ENCODE measurements at places on chromosomes 12 and 14.

GRCh38 chr14:35480119-35480769 is 53.7 kb upstream of the INSM2 start:
- no peak for DNase-seq

GRCh38 chr14:36021591-36022320 is 154.8 kb downstream of the PTCSC3 start:
- no peak for DNase-seq

DNA sequence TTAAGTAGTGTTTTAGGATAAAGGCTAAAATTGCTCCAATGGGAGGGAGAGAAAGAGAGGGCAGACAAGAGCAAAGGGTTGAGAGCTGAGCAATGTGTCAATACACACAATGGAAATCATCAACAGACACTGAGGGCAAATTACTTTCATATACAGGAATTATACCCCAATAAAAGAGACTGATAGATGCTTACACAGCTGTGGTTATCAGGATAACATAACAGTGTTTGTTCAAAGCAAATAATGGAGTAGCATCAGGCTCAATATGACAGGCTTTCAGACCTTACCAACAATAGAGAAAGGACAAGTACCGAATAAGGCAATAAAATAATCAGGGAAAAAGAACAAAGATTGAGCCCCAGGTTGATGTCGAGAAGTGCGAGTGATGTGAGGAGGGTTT is 53.4 kb upstream of the DIO2 start:
- no peak for DNase-seq

DNA sequence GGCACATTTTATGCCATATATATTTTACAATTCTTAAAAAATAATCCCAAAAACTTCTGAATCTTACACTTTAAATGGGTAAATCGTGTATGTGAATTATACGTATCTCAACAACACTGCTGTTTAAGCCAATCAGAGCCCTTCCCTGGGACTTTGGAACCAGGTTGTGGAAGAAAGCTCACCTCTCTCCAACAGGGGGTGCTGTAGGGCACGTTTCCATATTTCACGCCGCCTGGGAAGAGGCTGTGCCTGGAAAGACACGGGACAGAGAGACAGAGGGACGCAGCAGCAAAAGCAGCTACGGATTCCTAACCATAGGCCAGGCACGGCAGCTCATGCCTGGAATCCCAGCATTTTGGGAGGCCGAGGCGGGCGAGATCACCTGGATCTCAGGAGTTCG is 29.4 kb upstream of the FBRSL1 start:
- DNase-seq = no peak

GRCh38 chr14:100538351-100539002 is 48.7 kb downstream of the BEGAIN start:
- no peak for DNase-seq

DNA sequence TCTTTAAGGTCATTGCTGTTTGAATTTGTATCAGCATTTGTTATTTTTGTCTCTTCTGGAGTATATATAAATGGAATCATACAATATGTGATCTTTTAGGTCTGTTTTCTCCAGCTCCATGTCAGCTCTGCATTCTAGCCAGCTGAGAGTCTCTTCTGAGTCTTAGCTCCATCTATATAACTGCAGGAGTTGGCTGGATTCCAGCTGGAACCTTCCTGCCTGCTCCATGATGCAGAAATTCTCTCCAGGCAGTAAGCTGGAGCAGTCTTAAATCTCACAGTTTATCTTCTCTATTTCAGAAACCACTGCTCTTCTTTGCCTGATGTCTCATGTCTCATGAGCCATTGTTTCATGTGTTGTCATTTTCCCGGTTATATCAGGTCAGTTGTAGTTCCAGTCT is 827.6 kb downstream of the NRXN3 start:
- DNase-seq = no peak

- no peak for DNase-seq
Observed at GRCh38 chr12:1915082-1915968, 3.1 kb downstream of the CACNA2D4 start.

DNA sequence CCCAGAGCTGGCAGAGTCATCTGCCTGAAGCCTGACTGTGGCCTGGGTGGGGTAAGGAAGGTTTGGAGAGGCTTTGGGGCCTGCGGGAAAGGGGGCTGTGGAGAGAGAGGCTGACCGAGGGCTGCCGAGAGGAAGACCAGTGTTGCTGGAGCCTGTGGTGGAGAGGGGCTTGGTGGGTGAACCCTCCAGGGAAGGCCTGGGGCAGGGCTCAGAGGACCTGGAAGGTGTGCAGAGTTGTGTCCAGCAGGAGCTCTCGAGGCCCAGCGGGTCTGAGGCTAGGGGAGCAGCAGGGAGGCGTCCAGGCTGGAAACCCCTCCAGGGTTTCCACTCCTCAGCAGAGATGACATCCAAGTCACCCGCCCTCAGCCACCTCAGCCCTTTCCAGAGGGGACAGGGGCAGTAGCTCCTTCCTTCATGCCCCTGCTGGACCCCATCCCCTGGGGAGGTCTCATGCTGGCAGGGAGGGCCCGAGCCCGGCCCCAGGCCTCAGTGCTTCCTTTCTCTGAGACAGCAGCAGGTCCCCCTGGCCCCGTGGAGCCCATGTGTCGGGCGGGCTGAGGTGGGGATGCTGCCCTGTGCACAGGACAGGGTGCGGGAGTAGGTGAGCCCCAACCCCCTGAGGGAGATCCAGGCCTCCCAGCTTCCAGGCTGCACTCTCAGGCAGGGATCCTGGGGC is 8.4 kb downstream of the CEP170B start:
- no peak for DNase-seq

GRCh38 chr14:52219488-52220084 is 47.9 kb upstream of the PTGDR start:
- no peak for DNase-seq

DNA sequence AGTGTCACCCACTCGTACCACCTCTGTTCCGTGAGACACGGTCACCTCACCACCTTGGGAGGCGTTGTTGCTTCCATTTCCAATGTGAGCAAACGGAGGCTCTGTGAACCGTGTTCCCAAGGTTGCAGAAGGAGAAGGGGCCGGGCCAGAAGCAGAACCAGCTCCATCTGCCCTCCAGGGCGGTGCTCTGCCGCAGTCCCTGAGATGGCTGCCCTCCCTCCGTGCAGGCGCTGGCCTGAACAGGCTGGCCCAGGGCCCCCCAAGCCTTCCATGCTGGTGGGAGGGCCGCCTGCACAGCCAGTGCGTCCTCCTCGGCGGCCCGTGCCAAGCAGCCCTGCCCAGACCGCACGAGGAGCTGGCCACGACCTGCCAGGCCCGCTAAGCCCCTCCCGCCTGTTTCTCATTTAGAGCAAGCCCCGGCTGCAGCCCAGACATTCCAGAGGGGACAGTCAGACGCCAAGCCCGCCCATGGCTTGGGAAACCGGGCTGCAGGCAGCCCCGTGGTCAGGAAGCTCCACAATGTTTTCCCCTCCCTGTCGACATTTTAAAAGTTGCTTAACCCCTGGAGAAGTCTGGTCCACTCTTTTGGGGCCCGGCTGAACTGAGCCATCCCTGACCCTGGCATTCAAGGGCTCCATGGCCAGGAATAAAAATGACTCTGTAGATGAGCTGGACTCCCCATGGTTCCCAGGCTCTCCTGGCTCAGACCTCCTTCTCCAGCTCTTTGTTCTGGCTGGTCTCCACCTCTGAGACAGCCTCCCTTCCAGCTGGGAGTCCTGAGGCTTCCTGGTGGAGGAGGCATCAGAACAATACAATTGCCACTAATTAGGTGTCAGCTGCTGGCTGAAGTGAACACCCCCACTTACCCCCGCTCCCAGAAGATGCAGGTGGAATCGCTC is 236.0 kb downstream of the BCL11B start:
- DNase-seq = no peak

DNA sequence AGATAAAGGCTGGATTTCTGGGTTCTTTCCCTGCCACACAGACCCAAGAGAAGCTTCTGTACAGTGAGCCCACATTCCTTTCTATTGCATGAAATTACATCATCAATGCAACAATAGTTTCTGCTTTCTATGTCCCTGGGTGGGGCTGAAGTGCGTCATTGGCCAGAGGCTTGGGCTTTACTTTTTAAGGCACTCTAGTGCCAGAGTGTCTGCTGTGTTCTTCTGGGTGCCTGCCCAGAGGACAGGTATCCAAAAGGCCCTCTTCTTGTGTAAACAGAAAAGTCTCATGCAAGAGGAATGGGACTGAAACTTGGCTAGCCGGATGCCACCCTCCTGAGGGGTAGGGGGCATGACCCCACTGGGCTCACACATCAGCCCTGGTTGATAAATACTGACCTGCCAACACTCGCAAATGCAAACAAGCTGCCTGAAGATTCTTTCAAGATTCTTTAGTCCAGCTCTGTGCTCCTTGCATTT is 5.9 kb downstream of the KRT86 start:
- DNase-seq = no peak

GRCh38 chr14:100400115-100400514 is 77.0 kb downstream of the SLC25A47 start:
- DNase-seq = no peak

DNA sequence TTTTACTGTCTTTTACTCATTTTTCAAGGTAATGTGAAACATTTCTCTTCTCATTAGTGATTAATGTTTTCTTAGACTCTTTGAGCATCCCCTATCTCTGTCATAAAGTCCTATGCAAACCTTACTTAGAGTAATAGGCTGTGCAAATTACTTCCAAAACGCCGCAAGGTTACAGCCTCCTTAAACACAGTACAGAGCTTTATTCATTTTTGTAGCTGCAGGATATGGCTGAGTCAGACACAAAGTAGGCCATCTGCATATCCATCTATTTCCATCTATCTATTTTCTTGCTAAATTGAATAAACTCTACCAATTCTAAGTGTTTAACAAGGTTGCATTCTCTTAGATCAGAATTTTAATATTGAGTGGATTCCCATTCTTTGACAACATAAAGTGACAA is 335.6 kb upstream of the SLC16A7 start:
- no peak for DNase-seq

GRCh38 chr12:20248646-20249045 is 119.7 kb upstream of the PDE3A start:
- DNase-seq = no peak

GRCh38 chr12:50467439-50467838 is 37.3 kb upstream of the DIP2B start:
- DNase-seq = no peak

GRCh38 chr14:31362746-31363145 is 57.6 kb downstream of the HEATR5A start:
- no peak for DNase-seq

- no peak for DNase-seq
Observed at GRCh38 chr14:77120771-77121743, 20.5 kb downstream of the ZDHHC22 start.

GRCh38 chr14:99724196-99724891 is 40.2 kb downstream of the CYP46A1 start:
- DNase-seq = no peak

DNA sequence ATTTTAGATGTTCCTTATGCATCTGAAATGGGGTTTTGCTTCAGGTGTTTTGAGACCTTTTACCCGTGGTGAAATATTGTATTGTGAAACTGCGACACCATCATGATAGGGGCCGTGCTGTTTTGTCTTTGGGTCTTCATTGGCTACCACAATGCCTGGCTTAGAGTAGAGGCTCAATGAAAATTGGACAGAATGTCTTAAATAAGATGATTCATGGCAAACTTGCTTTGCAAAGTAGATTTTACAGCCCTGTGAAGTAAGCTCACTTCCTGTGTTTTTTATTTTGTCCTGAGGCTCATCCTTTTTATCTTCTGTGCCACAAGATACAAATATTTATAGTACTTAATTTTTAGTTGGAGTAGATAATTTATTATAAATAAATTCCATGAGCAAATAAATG is 111.3 kb upstream of the FRMD6 start:
- DNase-seq = no peak

Measured in stimulated activated CD4-positive, alpha-beta T cell treated with anti-CD3 and anti-CD28 coated beads, TNF-alpha, amount 100 ng/mL, for 48 hours (primary cell).